Stimulated activated CD8-positive, alpha-beta memory T cell treated with anti-CD3 and anti-CD28 coated beads, Interleukin-4, amount 100 ng/mL, for 1 hour (primary cell): ENCODE measurements at places on chromosomes 1 and 21.

DNA sequence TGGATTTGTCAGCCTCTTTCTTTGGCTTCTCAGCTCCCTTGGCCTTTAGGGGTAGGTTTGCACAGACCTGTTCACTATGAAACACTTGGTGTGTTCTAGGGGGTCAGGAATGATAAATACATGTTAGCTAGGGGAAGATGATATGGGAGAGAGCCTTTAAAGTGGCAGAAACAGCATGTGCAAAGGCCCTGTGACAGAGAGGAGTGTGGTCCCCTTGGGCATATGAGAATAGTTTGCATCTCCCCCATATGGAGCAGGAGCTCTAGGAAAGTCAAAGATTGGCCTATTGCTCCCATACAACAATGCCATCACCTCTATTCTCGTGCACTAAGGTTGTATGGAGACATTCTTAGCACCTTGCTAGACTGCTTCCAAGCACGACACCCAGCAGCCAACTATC, 10.7 kb upstream of the NTPCR start:
- DNase-seq = no peak

- DNase-seq = no peak
Measured at GRCh38 chr1:186050360-186050759, 316.2 kb downstream of the HMCN1 start.

- no peak for DNase-seq
Measured at GRCh38 chr1:62022382-62022983, 172.2 kb upstream of the L1TD1 start.

DNA sequence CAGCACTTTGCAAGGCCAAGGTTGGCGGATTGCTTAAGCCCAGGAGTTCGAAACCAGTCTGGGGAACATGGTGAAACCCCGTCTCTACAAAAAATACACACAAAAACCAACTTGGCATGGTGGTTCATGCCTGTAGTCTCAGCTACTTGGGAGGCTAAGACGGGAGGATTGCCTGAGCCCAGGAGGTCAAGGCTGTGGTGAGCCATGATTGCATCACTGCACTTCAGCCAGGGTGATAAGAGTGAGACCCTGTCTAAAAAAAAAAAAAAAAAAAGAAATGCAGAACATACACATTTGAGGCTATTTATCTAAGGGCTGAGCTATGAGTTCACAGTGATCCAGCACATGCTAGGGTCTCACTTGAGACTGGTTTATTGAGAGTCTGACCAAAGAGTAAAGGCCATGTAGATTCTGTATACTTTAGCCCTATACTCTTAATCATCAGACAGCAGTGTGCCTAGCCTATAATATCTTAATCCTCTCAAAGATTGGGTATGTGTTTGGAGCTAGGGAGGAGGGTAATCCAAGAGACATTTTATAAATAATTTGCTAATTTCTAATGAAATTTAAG, 23.9 kb downstream of the RNF2 start:
- no peak for DNase-seq

- DNase-seq = no peak
Measured at GRCh38 chr1:241423541-241424479, 66.8 kb upstream of the RGS7 start.

DNA sequence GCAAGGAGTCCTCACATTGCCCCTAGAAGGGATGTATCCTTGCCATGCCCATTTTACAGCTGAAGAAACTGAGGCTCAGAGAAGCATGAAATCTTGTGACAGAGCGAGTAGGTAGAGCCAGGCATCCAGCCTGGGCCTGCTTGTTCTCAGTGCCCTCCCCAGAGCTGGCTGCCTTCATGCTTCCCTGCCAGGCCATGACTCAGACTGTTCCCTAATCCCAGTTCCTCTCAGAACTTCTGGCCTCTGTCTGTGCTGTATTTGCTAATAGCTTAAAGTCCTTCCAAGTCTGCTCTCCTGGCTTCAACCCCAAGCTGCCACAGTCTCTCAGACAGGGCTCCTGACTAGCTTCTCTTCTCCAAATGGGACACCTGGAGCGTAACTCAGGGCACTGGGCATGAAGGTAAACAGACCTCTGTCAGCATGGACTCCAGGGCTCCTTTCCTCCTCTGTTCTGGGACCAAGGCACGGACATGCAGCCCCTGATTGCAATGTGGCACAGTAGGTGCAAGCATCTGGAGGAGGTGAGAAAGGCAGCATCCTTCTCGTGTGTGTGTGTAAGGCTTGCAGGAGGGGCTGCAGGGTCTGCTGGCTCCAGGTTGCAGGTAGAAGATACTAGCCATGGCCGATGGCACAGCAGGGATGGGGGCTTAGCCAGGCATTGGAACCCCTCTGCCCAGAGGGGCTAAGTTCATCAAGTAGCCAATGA, 122.7 kb downstream of the HMGB4 start:
- no peak for DNase-seq

- no peak for DNase-seq
Measured at GRCh38 chr1:175033953-175034352, 10.7 kb upstream of the MRPS14 start.

DNA sequence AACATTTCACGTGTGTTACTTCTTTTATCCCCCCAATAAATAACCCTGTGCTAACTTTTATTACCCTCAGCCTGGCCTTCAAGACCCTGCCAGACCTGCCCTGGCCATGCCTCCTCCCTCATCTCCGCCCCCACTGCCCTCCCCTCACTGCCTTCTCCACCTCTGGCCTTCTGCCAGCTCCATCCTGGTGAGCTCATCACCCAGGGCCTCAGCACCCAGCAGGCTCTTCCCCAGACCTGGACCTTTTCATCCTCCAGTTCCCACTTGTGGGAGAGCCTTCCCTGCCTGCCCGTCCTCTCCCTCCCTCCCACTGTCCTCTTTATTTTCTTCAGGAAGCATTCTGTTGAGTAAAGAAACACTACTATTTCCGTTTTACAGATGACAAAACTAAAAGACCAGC, 72.0 kb downstream of the SLC66A1 start:
- DNase-seq = no peak

GRCh38 chr21:36135391-36136102, 668 bp downstream of the CBR3 start:
- DNase-seq = no peak

DNA sequence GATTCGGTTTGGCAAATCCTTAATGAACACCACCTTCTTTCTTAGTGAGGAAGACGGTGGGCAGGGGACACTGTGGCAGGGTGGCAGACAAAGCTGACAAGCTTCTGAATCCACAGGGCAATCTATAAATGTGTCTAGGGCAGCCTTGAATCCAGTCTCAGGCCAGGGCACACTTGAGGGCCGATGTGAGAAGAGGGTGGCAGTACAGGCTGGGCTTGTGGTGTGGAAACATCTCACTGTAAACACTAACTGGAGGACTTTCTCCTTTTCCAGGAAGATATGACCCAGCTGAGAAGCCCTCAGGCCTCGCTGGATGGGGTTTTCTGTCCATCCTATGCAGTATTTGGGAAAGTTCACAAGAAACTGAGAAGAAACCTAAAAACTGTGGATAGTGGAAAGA, 46.5 kb downstream of the PKP1 start:
- DNase-seq = no peak

DNA sequence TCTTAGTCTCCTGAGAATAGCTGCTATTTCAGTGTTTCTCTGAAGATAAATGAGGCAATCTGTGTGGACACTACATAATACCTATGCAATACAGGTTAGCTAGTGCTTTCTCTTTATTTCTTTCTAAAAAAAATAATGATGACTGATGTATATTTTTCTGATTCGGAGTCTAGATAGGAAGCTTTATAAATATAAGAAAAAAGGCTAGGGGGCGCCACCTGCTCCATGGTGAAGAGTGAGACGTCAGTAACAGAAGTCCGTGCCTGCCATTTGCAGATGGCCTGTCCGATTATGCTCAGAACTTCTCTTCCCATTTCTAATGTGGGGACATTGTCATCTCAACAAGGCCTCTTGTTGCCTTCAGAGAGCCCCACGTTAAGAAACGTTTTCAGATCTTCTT, 26.4 kb downstream of the QSOX1 start:
- DNase-seq = no peak

DNA sequence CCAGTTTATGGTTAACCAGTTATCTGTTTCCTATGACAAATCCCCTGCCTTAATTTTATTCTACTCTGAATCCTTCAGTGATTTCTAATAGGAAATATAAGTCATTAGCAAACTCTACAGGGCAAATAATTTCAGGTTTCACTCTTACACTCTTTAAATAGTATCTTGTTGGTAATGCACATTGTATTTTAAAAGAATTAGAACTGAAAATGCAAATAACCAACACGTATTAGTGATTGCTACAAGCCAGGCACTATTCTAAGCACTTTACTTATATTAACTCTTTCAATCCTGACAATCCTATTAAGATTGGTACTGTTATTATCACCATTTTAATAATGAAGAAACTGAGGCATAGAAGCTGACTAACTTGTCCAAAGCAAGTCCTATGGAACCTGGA, 48.3 kb upstream of the LHX8 start:
- DNase-seq = no peak

DNA sequence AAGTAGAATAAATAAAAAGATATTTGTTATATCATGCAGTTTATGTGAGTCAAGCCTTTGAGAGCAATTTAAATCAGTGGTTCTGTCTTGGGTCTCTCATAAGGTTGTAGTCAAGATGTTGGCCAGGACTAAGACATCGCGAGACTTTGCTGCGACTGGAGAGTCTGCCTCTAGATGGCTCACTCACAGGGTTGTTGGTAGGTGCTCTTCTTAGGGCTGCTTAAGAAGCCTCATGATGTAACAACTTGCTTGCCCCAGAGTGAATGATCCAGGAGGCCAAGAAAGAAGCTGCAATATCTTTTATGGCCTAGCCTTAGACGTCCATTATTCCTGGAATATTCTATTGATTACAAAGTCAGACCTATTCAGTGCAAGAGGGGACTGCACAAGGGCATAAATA, 73.1 kb upstream of the CACHD1 start:
- DNase-seq = no peak

- no peak for DNase-seq
Measured at GRCh38 chr21:45617021-45617921, 26.3 kb upstream of the PCBP3 start.

- no peak for DNase-seq
Measured at GRCh38 chr1:68346188-68346808, 103.5 kb downstream of the RPE65 start.

DNA sequence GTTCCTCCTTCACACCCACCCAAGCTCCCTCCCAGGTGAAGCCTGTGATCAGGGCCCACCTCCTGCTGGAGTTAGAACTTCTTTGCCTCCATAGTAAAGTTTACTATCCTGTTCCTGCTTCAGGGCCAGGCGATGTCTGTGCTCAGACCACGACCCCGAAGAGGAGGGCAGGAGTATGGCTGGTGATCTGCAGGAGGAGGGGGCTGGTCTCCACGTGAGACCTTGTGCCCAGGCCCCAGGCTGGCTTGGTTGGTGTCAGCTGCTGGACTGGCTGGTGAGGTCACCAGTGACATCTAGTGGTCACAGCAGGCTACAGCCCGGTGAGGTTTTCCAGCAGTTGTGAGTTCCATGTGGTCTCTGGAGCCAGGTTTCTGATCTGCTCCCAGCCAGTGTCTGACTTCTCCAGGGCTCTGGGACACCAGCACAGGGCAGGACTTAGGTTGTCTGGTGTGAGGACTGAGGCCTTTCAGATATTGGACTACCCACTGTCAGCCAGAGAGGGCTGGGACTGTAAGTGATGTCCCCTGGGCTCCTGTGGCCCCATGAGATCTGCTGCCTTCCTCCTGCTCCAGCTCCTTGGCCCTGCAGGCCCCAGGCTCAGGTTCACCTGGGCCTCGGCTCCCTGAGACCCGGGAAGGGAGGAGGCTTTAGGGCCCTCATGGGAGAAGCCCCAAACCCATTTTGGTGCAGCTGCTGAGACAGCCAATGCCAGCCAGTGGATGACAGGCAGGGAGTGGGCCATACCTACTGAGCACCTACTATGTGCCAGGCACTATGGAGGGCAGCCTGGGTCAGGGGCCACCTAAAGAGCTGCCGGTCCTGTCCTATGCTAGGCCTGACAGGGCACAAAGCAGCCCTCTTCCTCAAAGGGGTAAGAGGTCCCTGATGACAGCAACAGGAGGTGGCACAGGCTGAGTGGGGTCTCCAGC, 6.0 kb upstream of the UBL4B start:
- no peak for DNase-seq

DNA sequence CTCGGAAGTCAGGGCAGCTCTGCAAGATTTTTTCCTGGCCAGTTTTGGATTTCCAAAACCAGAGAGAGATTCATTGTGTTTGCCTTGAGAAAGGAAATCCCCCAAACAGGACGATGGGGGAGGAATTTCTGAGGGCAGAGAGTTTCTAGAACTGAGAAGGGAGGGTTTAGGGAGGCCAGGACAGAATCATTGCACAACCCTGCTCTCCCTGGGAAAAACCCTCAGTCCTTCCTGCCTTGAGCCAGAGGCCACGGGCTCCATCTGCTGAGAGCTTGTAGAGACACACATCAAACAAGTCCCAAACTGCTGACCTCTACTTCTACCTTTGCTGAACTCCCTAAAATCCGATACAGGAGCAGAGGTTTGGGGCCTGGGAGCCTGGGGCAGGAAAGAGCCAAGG, 99.7 kb downstream of the NMNAT2 start:
- no peak for DNase-seq

DNA sequence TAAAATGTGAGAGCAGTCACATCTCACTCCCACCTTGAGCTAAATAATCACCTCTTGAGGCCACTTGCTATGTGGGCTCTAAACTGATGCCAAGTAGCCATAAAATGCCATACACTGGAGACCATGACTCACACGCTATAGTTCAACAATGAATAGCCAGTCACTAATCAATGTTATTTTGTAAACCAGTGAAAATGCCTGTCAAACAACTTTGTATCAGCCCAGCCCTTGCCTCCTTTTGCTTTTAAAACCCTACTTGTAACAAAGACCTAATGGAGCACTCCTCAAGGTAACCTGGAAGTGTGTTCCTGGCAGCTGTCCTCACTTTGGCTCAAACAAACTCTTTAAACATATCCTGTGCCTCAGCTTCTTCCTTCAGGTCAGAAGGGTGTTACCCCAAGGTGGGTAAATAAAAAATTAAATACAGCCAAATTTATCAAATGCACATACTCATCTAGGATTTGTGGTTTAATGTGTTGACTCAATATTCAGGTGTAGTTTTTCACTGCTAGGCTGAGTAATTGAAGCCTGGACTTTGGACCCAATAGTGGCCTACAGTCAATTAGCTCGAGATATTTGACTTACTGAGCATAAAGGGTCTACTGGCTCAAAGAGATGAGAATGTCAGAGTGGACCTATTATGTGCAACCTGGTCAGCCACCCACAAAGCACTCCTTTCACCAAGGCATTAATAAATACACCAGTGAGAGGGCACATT, 154.3 kb downstream of the COQ8A start:
- no peak for DNase-seq

DNA sequence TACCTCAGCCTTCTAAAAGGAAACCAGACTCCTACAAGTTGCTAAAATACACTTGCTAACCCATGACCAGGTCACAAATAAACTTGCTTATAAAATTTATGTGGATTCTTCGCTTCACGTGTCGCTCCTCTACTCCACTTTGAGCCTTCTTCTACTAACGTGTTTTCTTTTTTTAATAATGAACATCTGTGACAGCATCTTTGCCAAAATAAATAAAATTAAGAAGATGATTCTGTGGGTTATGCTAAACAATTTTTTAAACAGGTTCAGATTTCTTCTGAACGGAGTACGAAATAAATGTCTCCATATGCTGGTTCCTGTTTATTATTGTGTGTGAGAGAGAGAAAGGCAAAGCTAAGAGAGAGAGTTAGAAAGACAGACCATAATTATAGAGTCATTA, 735.8 kb downstream of the LTN1 start:
- no peak for DNase-seq
